ENCODE measurements at places on chromosomes 5 and 9. TPM values are rescaled to one million over a fixed set of nuclear protein-coding genes. Genes with fewer than 3 reads are reported as not detected.

DNA sequence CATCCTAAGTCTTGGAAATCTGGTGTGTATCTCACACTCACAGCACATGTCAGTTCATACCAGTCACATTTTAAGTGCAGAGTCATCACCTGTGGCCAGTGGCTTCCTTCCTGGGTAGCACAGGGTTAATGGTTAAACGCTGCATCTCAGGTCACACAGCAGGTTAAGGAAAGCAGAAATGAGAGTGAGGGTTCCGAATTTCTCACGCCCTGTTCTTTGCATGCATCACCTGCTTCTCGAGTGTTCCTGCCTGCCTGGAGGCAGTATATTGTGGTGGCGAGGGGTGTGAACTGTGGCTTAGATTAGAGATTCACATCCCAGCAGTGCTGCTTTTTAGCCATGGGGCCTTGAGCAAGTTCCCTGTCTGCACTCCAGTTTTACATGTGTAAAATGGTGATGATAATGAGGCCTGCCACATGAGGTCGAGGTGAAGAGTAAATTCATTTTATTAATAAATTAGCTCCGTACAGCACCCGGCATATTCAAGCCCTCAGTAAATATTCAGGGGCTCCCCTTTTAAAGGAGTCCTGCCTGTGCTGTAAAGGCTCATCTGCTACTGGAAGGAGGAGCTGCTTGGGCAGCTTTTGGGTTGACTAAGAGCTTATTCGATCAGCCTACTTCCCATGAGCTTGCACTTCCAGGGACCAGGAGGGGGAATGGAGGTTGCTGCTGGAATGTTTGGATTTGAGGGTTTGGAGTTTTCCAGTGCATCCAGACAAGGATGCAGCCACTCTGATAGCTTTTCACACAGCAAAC is 61.1 kb upstream of the SAP30L start:
- no peak for DNase-seq

- no peak for DNase-seq
Measured at GRCh38 chr5:75558981-75559632, 47.4 kb downstream of the POLK start.

- no peak for DNase-seq
Measured at GRCh38 chr5:132001647-132002561, 9.6 kb downstream of the ACSL6 start.

GRCh38 chr9:123678038-123678877 is 251.7 kb downstream of the DENND1A start:
- DNase-seq, result no peak

- no peak for DNase-seq
Measured at GRCh38 chr9:805151-805550, 36.3 kb upstream of the DMRT1 start.

GRCh38 chr9:136568288-136569081 is 22.6 kb upstream of the NOTCH1 start:
- no peak for DNase-seq

DNA sequence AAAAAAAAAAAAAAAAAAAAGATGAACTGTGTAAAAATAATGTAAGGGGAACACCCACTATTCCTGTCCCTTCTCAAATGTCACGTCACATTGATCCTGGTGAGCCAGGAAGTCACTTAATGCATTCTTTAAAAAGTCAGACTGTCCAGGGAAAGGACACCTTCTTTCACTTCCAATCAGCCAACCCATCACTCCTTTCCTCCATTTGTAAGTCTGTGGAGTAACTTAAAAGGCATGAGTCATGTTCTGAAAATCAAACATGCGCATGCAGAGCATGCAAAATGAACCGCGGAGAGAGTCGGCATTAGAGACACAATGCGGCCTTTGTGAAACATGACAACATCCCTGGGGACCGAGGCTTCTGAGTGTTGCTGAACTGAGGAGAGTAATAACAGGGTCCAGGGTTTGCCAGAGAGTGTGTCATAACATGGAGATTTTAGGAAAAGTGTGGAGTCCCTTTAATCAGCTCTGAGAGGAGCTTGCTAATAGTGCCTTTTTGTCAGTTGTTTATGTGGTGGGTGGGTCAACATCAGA is 77.6 kb upstream of the SEMA6A start:
- peak; percentile 92 for DNase-seq

DNA sequence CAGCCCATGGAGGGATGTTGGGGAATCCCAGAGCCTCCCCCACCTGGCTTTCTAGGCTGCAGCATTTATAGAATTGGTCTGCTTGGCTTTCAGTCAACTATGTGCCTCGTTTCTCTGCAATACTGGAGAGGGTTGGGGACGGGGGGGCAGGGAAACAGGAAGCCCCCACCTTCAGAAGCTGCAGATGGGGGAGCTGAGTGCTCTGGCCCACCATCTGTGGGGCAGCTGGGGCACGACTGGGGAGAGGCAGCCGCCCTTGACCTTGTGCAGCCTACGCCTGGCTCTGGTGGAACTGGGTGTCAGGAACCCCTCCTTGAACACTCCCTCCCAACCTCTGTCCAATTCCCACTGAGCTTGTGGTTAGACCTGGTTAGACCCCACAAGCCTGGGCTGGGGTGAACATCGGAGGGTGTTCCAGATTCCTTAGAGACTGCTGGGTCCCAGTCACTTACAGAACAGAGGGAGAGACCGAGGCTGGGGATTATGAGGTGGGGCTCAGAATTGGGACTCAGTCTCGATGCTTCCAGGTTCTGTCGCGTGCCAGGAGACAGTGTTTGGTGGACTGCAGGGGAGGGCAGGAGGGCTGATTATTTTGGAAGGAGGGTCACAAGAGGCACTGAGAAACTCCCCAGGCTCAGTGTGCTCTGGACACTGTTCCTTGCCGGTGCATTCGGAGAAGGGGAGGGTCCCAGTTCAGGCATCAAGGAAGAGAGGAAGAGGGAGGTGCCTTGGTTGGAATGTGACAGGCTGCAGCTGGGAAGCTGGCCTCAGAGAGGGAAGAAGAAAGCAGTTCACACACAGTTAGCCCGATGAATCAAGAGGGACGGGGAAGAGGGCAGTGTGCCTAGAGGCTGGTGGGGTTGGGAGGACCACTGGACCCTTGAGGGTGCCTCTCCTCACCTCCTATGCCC is 25.6 kb downstream of the COL27A1 start:
- DNase-seq, result no peak

- no peak for DNase-seq
Measured at GRCh38 chr5:69414885-69415583, at the start of gene MARVELD2. Gene MARVELD2 (plus strand): TSS chr5:69415116. CDS start chr5:69419386, 4,270 bp downstream.

- no peak for DNase-seq
Measured at GRCh38 chr5:12716664-12717063, 812.4 kb upstream of the CTNND2 start.

- no peak for DNase-seq
Measured at GRCh38 chr9:77486968-77487367, 161.2 kb downstream of the GNA14 start.

DNA sequence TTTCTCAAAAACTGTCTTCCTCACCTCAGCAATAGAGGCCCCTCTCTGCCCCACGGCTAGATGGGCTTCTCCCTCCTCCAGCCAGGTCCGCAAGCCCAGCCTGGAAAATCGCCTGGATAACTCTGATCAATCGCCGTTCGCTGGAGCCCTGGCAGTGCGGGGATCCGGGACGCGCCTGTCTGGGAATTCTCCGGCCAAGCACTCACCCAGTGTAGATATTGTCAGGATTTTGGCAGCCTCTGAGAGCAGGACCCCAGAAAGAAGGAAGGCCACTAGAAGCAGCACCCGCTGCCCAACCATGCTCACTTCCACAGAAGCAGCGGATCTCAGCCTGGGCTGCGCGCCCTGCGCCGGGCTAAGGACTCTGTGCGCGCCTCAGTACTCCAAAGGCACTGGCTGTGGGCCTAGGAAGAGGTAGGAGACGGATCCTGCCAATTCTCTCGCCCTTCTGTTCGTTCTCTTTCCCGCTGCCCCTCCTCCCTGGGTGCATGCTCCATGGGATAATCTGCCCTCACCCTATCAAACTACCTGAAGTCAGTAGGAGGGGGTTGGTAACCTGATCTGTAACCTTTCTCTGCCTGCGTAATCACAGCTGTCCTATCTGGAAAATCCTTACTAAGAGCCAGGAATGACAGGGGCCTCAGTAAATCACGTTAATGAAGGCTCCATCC is at the start of gene UGT3A1:
Gene UGT3A1, minus strand, starts transcription at position 450 of the 671 bp plus-strand sequence. Its CDS starts 150 bp downstream, at position 300.
- peak; percentile 50 for DNase-seq

- DNase-seq, result no peak
Measured at GRCh38 chr9:101536938-101537337, 3.3 kb downstream of the RNF20 start.

Gene POLR3G
- 2.5 TPM for total RNA-seq

Gene ZBTB5
- total RNA-seq, result 9.6 TPM

Gene PRR7
- total RNA-seq, result 0.99 TPM

Gene GRIN3A
- 0.57 TPM for total RNA-seq

Gene HAVCR1
- total RNA-seq, result 0.17 TPM

Gene NEUROG1
- not detected for total RNA-seq

Gene TJP2
- total RNA-seq, result 121 TPM

All from esophagus muscularis mucosa (tissue), 4 donors.